ENCODE measurements at places on chromosomes 6 and 20. TPM values are rescaled to one million over a fixed set of nuclear protein-coding genes. Genes with fewer than 3 reads are reported as not detected.
A peak's percentile ranks its signal among the peaks of the same experiment; 100 is the strongest.

- no peak for DNase-seq
These were observed 81.1 kb downstream of the PRSS35 start for GRCh38 chr6:83593395-83593785.

GRCh38 chr6:20237677-20238460 is 25.6 kb upstream of the MBOAT1 start:
- DNase-seq = no peak

DNA sequence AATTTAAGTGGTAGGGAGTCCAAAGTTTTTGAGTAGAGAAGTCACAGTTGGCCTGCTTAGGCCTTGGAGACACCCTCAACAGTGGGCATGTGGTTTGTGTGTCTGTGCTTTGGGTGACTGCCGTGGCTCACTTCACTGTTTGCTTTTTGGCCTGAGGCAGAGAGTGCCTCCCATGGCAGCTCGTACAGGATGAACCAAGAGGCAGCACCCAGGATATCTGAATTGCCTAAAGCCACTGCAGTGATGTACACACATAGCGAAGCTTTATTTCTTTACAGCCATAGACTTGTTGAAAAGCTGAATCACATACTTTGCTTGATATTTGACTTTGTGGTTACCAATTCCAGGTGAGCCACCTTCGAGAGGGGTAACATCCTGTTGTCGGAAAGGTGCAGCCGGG is 21.6 kb downstream of the RREB1 start:
- no peak for DNase-seq

DNA sequence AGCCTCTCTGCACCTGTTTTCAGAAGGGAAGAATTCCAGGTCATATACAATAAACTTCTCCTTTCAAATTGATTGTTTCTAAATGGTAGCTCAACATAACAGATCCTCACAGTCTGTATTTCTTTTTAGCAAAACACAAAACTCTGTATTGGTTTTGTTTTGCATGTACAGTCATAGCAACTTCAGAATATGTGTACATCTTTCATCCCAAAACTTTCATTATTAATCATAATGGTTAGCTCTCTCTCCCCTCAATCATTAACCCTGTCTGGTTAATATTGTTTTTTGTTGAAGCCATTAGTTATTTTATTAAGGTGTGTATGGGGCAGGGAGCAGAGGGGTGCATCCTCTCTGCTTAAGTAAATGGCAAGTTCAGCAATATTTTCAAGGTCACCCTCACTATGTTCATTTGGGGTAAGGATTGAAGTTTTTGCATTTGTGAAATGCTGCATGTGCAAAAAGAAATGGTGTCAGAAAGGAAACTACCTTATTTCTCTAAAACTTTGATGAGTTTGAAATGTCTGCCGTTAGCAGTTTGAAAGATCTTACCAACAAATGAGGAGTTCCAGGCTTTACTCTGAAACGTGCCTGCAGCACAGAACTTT is 136.8 kb upstream of the BTBD3 start:
- no peak for DNase-seq

Gene SPAG4
- 12.5 TPM for polyA plus RNA-seq

GRCh38 chr20:51613580-51613979 is 71.1 kb upstream of the NFATC2 start:
- DNase-seq = no peak

GRCh38 chr6:159110748-159111147 is 58.5 kb upstream of the FNDC1 start:
- DNase-seq = no peak

DNA sequence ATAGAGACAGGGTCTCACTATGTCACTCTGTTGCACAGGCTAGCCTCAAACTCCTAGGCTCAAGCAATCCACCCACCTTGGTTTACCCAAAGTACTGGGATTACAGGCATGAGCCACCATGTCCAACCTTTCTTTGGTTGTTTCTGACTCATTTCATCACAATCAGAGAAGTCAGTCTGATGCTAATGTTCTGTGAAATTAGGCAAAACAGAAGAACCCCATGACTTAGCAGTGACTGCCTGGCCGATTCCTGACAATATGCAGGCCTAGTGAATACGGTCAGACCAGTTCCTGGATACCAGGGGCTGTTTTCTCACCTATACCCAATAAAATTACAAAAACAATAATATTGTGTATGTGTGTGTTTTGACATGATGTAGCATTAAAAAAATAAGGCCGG is 58.8 kb upstream of the BTN3A2 start:
- DNase-seq = no peak

Gene HAO1
- polyA plus RNA-seq = 0.07 TPM

Gene KHDC1L
- polyA plus RNA-seq = not detected

Gene PAX1
- not detected for polyA plus RNA-seq

GRCh38 chr6:33700391-33701050 is 11.0 kb downstream of the UQCC2 start:
- DNase-seq = peak; percentile 60

GRCh38 chr20:16553684-16554083 is 19.6 kb downstream of the KIF16B start:
- DNase-seq = no peak

DNA sequence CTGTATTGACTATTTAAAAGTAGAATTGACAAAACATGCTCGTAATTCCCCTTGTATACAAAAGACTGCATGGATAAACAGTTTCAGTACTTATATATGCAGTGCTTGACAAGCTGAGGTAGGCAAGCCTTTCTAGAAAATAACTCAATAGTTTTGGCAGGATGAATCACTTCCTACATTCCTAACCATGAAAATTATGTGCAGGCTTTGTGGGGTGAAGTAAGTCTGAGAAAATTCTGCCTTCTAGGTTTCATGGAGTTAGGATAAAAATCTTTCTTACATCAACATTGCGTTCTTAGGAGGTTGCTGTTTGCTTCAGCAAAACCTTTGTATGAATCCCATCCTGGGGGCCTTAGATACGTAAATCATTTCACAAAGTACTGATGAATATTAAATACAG is 801.4 kb upstream of the EYS start:
- no peak for DNase-seq

DNA sequence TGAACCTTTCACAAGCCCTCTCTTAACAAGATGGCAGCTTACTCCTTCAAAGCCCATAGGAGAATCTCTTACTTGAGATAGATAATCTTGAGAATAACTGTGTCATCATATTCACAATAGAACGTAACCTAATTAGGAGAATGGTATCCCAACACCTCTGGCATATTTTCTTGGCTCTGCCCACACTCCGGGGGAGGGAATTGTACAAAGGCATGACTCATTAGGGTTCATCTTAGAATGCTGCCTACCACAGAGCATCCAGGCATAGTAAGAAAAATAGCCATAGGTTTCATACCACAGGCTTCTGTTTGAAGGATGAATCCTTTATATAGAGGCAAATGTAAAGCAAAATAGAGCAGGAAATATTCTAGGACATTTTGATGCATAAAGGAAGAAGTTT is 1100.6 kb upstream of the CITED2 start:
- DNase-seq = no peak

GRCh38 chr20:52382933-52383332 is 191.4 kb upstream of the ZFP64 start:
- DNase-seq = no peak

DNA sequence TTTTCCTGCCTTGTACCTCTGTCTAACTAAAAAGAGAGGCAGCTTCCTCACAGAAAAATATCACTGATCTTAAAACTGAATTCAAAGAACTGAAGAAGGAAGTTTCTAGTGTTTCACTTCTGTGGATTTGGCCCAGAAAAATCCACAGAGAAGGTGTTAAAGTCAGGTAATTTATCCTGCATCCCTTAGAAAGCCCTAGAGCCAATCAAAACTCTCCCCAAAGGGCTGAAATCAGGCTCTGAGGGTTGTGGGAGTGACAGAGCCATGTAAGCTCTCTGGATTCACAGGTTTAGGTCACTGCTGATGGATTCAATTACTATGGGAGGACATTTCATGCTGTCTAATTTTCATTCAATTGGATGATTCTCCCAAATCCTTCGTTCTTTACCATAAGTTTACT is 152.3 kb downstream of the OR2B2 start:
- DNase-seq = no peak

- DNase-seq = no peak
These were observed 256.9 kb upstream of the SASH1 start for GRCh38 chr6:148085631-148086331.

GRCh38 chr20:18742841-18743240 is 70.7 kb upstream of the SCP2D1 start:
- DNase-seq = no peak

GRCh38 chr6:12635813-12636212 is 80.8 kb upstream of the PHACTR1 start:
- no peak for DNase-seq

GRCh38 chr6:42255050-42255449 is 37.4 kb upstream of the MRPS10 start:
- no peak for DNase-seq

Gene MATN4
- 0.16 TPM for polyA plus RNA-seq

Gene MAS1
- not detected for polyA plus RNA-seq

- no peak for DNase-seq
These were observed 705.4 kb downstream of the RFPL4B start for GRCh38 chr6:113052506-113052905.

DNA sequence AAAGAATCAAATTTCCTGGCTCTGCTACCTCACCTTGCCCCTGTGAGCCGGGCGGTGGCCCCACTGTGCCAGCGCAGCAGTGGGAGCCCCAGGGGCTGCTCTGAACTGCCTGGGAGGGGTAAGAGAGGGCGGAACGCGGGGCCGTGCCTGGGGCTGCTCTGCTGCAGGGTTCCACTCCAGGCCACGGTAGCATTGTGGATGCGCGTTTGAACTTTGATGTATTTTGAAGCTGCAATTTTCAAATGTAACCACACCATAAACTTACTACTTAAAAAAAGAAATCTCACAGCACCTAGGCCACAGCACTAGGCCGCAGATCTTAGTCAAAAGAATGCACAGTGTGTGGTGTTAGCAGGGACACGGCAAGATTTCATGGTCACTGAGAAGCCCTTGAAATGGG is 57.5 kb downstream of the PRDM1 start:
- no peak for DNase-seq

DNA sequence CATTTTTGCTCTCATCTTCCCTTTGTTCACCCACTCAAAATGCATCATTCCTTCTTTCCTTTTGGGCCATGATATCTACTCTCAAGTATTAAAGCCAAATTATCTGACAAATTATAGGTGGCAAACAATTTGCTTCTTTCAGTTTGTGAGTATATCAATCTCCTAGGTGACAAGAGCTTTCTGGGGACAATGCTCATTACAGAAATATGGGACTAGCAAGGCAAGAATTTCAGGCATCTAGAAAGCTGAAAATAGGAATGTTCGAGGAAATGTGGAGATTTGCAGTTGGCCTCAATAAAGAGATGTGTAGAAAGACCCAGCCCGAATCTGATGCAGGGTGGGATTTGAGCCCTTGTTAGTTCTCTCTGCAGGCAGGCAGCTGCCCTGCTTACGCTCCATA is 71.8 kb downstream of the ALDH8A1 start:
- DNase-seq = no peak

Gene RALGAPA2
- 3.7 TPM for polyA plus RNA-seq

GRCh38 chr6:52560462-52560861 is 16.4 kb downstream of the TRAM2 start:
- DNase-seq = no peak

DNA sequence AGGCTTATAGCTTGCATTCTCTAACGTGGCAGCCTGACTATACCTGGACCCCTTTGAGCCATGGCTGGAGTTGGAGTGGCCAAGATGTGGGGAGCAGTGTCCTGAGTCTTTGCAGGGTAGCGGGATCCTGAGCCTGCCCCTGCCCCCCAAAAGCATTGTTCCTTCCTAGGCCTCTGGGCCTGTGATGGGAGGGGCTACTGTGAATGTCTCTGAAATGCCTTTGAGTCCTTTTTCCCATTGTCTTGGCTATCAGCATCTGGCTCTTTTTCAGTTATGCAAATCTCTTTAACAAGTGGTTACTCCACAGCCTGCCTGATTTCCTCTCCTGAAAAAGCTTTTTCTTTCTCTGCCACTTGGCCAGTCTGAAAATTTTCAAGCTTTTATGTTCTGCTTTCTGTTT is 17.0 kb upstream of the PRL start:
- no peak for DNase-seq

GRCh38 chr20:32558526-32558925 is 26.6 kb downstream of the NOL4L start:
- DNase-seq = no peak

GRCh38 chr20:59013959-59014608 is 5.1 kb upstream of the TUBB1 start:
- no peak for DNase-seq

GRCh38 chr6:169490830-169491229 is 211.0 kb downstream of the WDR27 start:
- no peak for DNase-seq

Gene BFSP1
- polyA plus RNA-seq = 1.7 TPM

DNA sequence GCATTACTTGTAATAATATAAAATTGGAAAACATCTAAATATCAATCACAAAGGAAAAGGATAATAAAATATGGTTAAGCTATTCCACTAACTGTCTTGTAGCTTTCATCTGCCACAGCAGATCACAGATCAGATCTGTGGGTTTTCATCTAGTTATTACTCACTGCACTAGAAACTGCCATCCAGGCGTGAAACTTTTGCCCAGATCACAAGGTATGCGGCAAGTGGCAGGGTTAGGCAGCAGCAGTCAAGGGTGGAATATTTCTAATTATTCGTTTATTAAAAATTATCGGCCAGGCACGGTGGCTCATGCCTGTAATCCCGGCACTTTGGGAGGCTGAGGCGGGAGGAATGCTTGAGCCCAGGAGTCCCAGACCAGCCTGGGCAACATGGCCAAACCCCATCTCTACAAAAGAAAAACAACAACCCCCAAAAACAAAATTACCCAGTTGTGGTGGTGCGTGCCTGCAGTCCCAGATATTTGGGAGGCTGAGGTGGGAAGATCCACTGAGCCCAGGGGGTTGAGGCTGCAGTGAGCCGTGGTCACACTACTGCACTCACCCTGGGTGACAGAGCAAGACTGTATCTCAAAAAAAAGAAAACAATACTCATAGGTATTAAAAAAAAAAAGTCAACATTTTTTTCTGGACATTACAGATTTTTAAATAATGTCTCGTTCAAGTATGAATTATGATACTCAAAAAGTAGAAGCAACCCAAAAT is 32.1 kb downstream of the BEND3 start:
- DNase-seq = no peak

DNA sequence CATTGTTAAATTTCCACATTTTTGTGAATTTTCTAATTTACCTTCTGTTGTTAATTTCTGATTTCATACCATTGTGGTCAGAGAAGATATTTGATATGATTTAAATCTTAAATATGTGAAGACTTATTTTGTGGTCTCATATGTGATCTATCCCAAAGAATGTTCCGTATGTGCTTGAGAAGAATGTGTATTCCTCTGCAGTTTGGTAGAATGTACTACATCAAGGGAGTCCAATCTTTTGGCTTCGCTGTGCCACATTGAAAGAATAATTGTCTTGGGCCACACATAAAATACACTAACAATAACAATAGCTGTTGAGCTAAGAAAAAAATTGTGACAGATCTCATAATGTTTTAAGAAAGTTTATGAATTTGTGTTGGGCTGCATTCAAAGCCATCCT is 176.2 kb upstream of the PRND start:
- no peak for DNase-seq

- no peak for DNase-seq
These were observed 34.0 kb upstream of the SCGN start for GRCh38 chr6:25617997-25618396.

All from adrenal gland (tissue), 19 donors.